ENCODE measurements at places on chromosomes 5 and 9. TPM values are rescaled to one million over a fixed set of nuclear protein-coding genes. Genes with fewer than 3 reads are reported as not detected.

CERCAM gene
- total RNA-seq = 72.0 TPM

GRCh38 chr5:158952951-158953350 lies 146.8 kb downstream of the EBF1 start:
- no peak for DNase-seq

DNA sequence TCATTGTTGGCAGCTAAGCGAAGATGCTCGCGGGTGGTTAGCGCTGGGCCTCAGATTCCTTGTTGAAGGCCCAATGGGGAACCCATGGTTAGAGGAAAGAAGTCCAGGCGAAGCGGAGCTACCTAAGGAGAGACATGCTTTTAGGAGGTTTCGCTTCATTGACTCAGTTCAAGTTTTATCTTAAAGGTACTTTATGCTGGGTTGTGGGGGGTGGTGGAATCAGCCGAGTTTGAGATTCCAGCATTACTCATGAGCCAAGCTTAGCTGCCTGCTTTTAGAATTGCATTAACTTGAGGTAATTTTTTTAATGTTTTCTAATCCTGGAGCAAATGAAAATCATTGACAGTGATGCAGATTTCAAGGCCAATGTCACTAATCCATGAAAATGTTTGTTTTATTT lies 16.1 kb downstream of the MEGF10 start:
- no peak for DNase-seq

DNA sequence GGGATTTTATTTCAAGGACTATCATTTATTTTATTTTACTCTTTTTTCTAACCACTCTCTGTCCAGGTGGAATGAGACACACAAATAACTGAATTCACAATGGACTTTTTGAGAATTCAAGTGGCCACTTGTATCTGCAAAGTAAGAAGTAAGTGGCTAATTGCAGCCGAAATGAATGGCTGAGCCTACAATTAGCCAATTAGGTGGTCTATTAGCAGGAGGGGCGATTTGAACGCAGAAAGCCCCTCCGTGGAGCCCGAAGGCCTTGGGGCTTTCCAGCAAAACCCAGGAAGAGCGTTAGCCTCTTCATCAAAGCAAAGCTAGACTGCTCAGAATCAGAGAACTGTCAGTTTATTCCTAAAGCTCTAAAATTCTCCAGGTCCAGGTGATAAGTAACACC lies 176.9 kb downstream of the EBF1 start:
- DNase-seq = no peak

SH3PXD2B gene
- 18.5 TPM for total RNA-seq

GRCh38 chr5:172556971-172557461 lies 84.0 kb upstream of the NEURL1B start:
- DNase-seq = no peak

GRCh38 chr9:96638606-96639364 lies 16.3 kb downstream of the PRXL2C start:
- DNase-seq = no peak

- peak; percentile 27 for DNase-seq
These were observed 30.6 kb downstream of the HTR4 start for GRCh38 chr5:148623741-148624140.

MLLT3 gene
- 16.1 TPM for total RNA-seq

DNA sequence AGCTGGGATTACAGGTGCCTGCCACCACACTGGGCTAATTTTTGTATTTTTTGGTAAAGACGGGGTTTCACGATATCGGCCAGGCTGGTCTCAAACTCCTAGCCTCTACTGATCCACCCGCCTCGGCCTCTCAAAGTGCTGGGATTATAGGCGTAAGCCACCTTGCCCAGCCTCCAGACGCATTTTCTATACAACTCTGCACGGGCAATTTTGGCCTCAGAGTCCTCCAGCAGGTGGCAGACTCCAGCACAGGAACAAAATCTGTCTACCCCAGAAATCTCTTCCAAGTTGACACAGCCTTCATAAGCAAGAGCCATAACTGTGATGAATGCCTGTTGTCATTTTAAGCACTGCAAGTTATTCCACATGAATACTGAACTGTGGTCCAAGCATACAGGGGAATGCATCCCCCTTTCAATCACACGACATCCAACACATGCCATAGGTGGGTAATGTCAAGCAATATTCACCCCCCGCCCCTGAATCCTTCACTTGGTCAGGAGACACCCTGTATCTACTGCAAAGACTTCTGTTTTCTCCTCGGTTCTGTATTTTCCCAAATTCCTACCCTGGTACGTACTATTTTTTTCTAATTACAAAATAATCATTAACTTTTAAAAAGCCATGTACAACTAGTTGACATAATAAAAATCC lies 50.8 kb downstream of the ALDH7A1 start:
- peak; percentile 30 for DNase-seq

DNA sequence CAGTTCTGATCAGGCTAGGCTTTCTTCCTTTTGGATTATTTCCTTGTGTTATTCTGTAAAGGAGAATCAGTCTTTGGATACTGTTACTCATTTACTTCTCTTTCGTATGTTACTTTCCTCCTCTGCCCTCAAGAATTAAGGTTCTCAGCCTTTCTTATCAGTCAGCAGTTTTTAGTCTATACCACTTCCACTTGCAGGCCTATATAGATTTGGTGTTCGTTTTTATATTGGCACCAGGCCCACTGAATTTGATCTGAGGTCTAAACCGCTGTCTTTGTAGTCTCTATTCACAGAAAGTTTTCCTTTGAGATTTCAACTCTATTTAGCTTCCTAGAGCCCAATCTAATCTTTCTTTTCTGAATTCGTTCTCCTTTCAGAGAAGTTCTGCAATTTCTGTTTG lies 62.8 kb downstream of the ERBIN start:
- no peak for DNase-seq

PCDHGA3 gene
- 0.12 TPM for total RNA-seq

- DNase-seq = peak; percentile 83
These were observed 37.2 kb upstream of the COL15A1 start for GRCh38 chr9:98906273-98907040.

- peak; percentile 91 for DNase-seq
These were observed 287.8 kb upstream of the RASA1 start for GRCh38 chr5:86979811-86980411.

GRCh38 chr5:102863058-102863457 lies 108.0 kb downstream of the PAM start:
- DNase-seq = no peak

GRCh38 chr5:29218138-29218537 lies 1975.3 kb upstream of the CDH6 start:
- peak; percentile 1 for DNase-seq

- DNase-seq = no peak
These were observed 38.8 kb downstream of the TNC start for GRCh38 chr9:115079156-115079555.

GRCh38 chr9:26437056-26437711 lies 455.4 kb downstream of the CAAP1 start:
- DNase-seq = peak; percentile 0

GRCh38 chr5:6355294-6355693 lies 23.1 kb downstream of the MED10 start:
- no peak for DNase-seq

CYSTM1 gene
- total RNA-seq = 22.4 TPM

- peak; percentile 83 for DNase-seq
These were observed 49.7 kb upstream of the LHFPL2 start for GRCh38 chr5:78698191-78698791.

CAMK2A gene
- 1.1 TPM for total RNA-seq

- DNase-seq = peak; percentile 44
These were observed 97.7 kb downstream of the AK8 start for GRCh38 chr9:132780230-132781007.

GRCh38 chr9:133403766-133404453 lies 13.9 kb downstream of the REXO4 start:
- DNase-seq = no peak

CARD9 gene
- total RNA-seq = not detected

PIP5K1B gene
- not detected for total RNA-seq

DNA sequence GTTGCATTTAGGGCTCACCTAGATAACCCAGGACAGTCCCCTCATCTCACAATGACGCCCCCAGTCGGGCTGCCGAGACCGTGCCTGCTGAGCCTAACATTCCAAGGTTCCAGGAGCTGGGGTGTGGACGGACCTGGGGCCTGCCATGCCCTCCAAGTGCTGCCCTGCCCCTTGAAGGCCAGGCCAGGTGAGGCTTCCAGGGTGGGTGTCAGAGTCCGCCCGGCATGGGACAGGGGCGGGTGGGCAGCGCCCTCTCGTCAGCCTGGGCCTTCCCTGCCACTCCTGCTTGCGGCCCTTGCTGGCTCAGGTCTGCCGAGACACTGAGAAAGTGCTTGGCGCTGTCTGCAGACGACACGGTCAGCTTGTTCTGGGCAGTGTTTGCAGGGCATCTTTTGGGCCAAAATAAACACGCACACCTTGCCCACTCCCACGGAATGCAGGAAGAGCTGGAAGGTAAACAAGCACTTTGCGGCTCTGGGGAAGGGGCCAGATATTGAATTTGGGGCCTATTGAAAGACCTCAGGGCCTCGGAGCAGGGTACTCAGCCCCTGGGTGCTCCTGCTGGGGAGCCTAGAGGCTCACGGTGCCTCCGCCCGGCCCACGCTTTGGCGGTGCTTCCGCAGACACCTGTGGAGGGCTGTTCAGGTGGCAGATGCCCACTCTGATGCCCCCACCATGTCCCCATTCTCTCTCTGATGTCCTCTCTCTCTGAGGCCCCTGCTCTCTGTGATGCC lies 4.2 kb upstream of the SCGB3A1 start:
- DNase-seq = no peak
